ENCODE measurements at places on chromosomes 1 and 21.

- no peak for DNase-seq
Measured at GRCh38 chr21:21436012-21436534, 437.9 kb downstream of the NCAM2 start.

DNA sequence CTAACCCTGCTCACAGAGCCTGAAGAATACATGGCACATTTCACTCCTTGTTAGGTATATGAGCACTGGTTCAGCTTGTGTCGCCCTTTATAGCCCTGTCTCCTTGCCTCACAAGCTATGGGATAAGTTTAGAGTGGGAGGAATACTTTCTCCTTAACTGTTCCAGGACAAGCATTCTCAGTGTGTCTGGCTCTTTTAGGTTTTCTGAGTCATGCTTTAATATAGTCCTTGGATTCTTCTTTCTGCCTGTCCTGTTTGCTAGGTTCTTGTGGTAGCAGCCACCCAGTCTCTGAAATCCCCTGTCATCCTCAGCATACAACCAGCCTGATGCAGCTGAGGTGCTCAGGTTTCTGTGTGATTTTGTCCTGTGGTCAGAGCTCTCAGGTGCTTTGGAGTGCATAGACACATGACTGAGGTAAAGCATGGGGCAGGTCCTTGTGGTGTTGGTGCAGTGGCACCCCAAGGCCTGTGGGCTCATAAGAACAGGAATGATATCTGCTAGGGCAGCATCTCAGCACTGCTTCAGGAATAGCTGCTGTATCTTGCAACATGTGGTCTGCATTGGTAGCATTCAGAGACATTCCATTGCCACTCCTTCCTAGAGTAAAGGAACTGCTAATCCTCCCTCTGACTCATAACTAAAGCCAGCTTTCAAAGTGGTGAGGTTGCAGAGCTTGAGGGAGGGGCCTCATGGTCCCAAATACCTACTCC lies 14.2 kb upstream of the CASQ2 start:
- DNase-seq, result no peak

GRCh38 chr1:157142201-157142600 lies 4.0 kb upstream of the ETV3 start:
- no peak for DNase-seq

DNA sequence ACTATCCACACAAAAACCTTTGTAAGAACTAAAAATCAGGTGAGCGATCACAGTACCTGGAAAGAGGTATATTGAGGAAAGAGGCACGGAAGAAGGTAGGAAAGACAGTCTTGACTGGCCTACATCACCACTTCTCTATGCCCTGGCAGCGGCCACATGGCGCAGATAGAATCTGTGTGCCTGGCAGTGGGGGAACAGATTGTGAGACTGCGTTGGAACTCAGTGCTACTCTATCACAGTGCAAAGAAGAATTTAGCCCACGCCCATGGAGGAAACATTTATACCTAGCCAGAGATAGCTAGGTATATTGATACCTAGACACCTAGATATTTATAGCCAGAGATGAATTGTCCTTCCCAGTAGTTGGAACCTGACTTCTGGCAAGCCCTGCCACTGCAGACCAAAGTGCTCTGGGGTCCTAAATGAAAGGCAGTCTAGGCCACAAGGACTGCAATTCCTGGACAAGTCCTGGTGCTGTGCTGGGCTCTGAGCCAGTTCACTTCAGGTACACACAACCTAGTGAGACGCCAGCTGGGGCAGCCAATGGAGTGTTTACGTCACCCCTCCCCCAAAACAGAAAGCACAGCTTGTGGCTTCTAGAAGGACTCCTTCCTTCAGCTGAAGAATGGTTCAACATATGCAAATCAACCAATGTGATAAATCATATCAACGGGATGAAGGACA lies 51.9 kb downstream of the DHX9 start:
- DNase-seq, result peak; percentile 21

GRCh38 chr1:227934476-227935313 lies 13.0 kb downstream of the WNT9A start:
- DNase-seq, result no peak

DNA sequence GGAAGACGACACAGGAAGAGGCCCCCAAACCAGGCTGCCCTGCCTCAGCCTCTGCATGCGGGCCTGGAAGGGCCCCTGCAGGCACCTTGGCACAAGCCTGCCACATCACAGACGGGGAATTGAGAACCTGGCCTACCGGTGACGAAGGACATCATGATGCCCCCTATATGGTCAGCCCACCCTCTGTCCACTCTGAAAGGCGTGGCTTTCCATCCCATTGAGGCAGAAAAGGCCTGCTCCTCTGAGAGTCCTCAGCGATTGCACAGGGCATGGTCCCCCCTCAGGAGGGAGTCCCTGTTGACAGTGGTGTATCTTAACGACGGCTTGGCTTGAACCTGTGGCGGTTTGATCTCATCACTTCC lies 11.4 kb downstream of the KRTAP10-1 start:
- DNase-seq, result no peak

DNA sequence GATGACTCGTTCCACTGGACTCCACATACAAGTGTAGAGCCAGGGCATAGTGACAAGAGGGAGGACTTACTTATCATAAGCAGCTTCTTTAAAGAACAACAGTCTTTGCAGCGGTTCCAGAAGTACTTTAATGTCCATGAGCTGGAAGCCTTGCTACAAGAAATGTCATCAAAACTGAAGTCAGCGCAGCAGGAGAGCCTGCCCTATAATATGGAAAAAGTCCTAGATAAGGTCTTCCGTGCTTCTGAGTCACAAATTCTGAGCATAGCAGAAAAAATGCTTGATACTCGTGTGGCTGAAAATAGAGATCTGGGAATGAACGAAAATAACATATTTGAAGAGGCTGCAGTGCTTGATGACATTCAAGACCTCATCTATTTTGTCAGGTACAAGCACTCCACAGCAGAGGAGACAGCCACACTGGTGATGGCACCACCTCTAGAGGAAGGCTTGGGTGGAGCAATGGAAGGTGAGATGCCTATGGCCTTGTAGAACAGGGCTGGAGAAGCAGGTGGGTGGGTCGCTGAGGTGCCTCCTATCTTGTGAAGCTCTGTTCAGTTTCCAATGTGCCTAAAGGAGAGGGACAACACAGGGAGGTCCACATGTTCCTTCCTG lies 12.1 kb downstream of the MIA3 start:
- no peak for DNase-seq

- DNase-seq, result no peak
Measured at GRCh38 chr1:37755951-37756560, 8.9 kb downstream of the EPHA10 start.

- DNase-seq, result no peak
Measured at GRCh38 chr21:46061063-46061462, 36.8 kb upstream of the COL6A2 start.

DNA sequence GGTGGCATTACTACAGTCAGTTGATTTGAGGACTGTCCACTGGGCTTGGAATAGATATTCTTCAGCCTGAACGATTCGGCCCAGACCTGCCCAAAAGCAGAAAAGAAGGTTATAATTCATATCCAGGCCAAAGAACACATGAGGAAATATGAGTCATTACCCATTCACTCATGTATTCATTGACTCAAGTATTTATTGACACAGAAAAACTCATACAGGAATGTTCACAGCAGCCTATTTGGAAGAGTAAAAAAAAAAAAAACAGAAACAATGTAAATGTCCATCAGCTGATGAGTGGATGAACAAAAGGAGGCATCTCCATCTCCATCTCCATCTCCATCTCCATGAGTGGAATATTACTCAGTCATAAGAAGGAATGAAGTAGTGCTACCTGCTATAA lies 15.9 kb downstream of the ZMYND12 start:
- DNase-seq, result no peak

GRCh38 chr1:201361652-201362504 lies 15.6 kb downstream of the TNNT2 start:
- peak; percentile 22 for DNase-seq

GRCh38 chr21:41846536-41846935 lies 32.6 kb downstream of the PRDM15 start:
- no peak for DNase-seq

GRCh38 chr1:55007625-55008024 lies 8.9 kb downstream of the BSND start:
- DNase-seq, result no peak

GRCh38 chr1:167825419-167826079 lies 88.4 kb downstream of the ADCY10 start:
- no peak for DNase-seq

- no peak for DNase-seq
Measured at GRCh38 chr1:1320666-1321448, 3.6 kb downstream of the INTS11 start.

GRCh38 chr1:201715801-201716741 lies 112.9 kb upstream of the IPO9 start:
- no peak for DNase-seq

- no peak for DNase-seq
Measured at GRCh38 chr1:167387251-167387910, 130.9 kb downstream of the CD247 start.

DNA sequence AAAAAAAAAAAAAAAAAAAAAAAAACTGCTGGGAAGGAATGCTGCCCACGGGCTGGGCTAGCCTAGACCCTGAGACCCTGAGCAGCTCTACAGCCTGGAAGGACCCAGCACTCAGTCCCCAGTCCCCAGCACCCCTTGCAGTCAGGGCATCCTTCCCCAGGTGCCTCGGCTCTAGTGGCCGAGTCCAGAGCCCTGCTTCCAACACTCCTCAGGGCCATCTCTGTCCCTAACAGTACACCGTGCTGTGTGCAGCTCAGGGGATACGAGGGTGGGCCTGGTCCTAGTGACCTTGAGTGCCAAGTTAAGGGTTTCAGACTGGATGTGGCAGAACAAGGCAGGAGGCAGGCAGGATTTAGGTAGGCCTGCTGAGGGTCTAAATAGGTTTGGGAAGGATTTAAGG lies 50.2 kb upstream of the LRP8 start:
- DNase-seq, result no peak

DNA sequence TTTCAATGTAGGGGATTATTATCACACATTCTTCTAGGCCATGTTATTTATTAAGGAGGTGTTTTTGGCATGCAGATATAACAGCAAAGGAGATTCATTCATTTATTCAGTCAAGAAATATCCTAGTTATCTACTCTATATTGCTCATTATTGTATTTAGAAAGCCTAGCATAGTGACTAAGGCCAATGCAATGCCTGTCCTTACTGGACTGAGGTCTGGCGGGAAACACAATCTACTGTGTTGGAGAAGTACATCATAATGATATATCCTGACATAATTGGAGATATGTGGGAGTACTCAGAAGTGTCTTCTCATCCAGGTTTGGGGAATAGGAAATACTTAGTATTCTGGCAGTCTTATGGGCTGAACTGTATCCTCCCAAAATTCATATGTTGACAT lies 421.5 kb upstream of the USP24 start:
- DNase-seq, result no peak

- DNase-seq, result no peak
Measured at GRCh38 chr1:168687816-168688215, 41.2 kb downstream of the DPT start.

DNA sequence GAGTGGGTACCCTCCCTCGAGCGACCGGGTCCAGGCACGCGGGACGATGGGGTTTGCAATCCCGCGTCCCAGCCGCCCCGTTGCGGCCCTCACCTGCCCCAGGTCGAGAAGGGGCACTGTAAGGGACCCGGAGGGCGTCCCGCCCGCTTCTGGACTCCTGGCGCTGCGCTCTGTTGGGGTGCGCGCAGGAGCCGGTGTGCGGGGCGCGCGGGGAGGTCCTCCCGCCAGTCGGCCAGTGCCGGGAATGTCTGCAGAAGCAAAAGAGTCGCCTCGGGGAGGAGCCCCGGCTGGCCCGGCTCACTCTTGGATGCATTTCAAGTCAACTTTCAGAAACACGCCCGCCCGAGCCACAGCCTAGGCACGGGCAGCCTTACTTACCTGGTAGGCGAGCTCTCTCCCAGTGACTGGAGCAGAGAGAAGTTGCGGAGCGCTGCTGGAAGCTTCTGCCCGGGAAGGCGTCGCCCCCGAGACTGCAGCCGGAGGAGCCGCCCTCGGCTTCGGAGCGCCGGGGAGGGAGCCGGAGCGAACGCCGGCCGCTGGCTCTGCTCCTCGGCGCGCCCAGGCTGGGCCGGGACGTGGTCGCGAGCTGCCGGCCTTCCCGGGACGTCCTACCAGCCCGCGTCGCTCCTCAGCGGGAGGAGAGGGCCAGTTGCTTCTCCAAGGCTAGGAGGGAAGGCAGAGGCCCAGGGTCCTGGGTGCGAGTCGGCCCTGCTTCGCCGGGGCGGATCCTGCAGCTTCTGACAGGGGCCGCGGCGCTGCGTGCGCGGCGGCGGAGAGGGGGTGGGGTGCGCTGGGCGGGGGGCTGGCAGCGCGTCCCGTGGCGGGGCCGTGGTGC lies at the start of gene LMX1A:
TSS of gene LMX1A (minus strand) at position 739 of the 835 bp plus-strand sequence. CDS start 1,156 bp downstream, outside the sequence.
- DNase-seq, result no peak

DNA sequence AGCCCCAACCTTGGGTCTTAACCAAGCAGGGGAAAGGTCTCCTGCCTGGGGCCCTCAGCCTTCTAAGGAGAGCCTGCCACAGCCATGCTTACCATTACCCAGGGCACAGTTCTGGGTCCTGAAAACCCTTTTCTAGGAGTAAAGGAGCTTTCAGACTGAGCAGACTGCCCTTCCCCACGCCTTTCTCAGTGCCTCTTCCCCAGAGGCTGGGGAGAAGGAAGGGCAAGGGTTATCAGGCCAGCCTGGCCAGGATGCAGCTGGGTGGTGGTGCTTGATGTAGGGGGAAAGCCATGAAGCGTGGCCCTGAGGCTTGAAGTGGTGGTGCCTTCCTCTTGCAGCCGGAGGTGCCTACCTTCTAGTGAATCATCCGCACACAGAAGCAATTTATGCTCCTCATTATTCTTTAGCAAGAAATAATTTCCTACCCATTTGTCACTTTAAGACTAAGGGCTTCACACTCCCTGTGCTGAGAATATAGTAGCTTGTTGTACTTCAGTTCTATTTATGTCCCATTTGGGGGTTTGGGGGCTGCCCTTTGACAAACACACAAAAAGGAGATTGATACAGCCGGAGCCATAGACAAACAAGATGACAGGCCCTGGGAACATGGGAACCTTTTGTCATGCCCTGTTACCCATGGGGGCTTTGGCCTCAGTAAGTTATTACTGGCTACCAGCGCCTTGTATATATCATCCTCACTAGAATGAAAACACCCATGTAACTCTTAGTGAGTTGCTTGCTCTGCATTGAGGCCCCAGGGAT lies 40.7 kb downstream of the MAN1C1 start:
- DNase-seq, result no peak

DNA sequence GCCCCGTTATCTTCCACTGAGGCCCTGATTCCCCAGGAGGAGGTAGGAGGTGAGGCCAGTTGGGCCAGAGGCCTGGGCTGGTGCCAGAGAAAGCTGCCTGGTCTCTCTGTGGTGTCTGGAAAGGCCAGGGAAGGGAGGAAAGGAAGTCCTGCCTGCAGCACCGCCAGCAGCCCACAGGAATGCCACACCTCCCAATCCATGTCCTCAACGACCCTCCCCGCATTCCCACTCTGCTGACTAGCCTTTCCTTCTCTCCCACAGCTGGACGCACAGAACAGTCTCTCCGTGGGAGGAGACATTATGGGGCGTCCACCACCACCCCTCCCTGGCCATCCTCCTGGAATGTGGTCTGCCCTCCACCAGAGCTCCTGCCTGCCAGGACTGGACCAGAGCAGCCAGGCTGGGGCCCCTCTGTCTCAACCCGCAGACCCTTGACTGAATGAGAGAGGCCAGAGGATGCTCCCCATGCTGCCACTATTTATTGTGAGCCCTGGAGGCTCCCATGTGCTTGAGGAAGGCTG lies 18.0 kb downstream of the CSF1 start:
- DNase-seq, result no peak

- no peak for DNase-seq
Measured at GRCh38 chr1:4973341-4973740, 318.9 kb downstream of the AJAP1 start.

GRCh38 chr1:221611656-221612046 lies 130.2 kb downstream of the DUSP10 start:
- no peak for DNase-seq
